Stimulated activated CD8-positive, alpha-beta memory T cell treated with anti-CD3 and anti-CD28 coated beads, Interleukin-4, amount 100 ng/mL, for 4 hours (primary cell): ENCODE measurements at places on chromosomes 4 and X.

DNA sequence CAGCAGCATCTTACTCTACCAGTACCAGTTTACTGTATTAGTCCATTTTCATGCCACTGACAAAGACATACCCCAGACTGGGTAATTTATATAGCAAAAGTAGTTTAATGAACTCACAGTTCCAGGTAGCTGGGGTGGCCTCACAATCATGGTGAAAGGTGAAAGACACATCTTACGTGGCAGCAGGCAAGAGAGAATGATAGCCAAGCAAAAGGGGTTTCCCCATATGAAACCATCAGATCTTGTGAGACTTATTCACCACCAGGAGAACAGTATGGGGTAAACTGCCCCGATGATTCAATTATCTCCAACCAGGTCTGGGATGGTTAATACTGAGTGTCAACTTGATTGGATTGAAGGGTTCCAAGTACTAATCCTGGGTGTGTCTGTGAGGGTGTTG, 69.3 kb downstream of the YIPF6 start:
- DNase-seq, result no peak

- no peak for DNase-seq
Measured at GRCh38 chr4:60891947-60892346, 308.2 kb upstream of the ADGRL3 start.

DNA sequence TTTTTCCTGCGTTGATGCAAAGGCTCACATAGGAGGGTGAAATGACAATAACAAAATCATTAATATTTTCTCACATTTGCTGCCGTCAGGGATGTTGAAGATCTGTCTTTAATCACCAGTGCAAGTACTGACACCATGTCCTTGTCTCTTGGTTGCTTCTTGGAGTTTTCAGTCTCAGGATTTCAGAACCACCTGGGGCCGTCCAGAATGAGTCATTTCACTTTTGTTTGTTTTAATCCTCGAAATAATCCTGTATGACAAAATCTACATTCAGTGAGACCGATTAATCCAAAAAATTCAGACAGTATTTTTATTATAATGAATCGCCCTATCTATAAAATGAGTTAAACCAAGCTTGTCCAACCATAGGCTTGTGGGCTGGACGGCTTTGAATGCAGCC, 47.2 kb downstream of the NEIL3 start:
- no peak for DNase-seq

DNA sequence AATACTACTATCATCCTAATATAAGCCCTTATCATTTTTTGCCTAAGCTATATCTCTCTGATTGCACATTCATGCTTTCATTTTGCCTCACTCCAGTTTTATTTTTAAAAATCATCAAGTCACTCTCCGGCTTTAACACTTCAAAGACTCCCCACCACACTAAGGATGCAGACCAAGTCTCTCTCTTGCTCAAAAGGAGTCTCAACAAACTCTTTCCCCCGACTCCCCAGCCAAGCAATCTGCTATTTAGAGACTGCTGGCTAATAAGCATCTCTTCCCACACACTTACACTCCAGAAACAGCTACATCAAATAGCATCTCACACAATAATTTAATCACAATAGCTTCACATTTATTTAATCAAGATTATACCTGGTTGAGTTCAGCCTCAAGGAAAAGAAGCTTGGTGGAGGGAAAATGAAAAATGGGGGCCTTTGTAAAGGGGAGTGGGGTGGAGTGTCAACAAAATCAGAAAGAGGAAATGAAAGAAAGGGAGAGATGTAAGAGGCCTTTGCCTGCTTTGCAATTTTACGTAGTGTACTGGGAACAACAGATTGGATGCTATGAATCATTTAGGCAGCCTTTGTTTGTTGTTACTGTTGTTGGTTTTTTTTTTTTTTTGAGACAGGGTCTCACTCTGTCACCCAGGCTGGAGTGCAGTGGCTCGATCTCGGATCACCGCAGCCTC, 104.1 kb upstream of the MCF2 start:
- DNase-seq, result no peak

DNA sequence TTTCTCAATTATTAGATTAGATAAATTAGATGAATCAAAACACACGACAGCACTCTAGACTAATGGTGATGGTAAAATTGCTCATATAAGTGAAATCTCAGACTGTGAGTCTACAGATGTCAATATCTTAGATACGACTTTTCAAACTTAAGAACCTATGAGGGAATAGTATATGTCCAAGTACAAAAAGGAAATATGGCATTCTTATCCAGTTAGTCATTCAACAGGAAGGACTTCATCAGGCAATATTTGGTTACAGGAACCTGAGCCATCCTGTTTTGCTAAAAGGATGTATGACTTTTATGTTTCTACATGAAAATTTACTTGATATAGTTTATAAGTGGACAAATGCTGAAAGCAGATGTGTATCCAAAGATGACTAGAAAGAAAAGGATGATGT, 107.0 kb downstream of the CT47B1 start:
- DNase-seq, result no peak

DNA sequence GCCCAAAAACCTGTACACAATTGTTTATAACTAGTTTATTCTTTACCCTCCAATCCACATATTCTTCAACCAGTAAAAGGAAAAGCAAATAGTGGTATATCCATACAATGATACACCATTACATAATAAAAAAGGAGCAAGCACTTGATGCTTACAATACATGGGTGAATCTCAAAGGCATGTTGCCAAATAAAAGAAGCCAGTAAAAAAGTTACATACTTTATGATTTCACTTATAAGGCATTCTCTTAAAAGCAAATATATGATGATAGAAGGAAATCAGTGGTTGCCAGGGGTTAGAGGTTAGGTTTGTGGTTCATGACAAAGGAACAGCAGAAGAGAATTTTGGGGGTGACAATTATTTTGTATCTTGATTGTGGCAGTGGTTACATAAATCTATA, 896.1 kb upstream of the LCORL start:
- no peak for DNase-seq

- DNase-seq, result no peak
Measured at GRCh38 chr4:165088366-165088765, 24.3 kb downstream of the TMEM192 start.

- DNase-seq, result no peak
Measured at GRCh38 chrX:95332530-95332929, 1352.1 kb upstream of the DIAPH2 start.

- no peak for DNase-seq
Measured at GRCh38 chr4:124401606-124402005, 310.9 kb downstream of the ANKRD50 start.

- DNase-seq, result no peak
Measured at GRCh38 chr4:128854433-128854832, 44.9 kb downstream of the JADE1 start.

DNA sequence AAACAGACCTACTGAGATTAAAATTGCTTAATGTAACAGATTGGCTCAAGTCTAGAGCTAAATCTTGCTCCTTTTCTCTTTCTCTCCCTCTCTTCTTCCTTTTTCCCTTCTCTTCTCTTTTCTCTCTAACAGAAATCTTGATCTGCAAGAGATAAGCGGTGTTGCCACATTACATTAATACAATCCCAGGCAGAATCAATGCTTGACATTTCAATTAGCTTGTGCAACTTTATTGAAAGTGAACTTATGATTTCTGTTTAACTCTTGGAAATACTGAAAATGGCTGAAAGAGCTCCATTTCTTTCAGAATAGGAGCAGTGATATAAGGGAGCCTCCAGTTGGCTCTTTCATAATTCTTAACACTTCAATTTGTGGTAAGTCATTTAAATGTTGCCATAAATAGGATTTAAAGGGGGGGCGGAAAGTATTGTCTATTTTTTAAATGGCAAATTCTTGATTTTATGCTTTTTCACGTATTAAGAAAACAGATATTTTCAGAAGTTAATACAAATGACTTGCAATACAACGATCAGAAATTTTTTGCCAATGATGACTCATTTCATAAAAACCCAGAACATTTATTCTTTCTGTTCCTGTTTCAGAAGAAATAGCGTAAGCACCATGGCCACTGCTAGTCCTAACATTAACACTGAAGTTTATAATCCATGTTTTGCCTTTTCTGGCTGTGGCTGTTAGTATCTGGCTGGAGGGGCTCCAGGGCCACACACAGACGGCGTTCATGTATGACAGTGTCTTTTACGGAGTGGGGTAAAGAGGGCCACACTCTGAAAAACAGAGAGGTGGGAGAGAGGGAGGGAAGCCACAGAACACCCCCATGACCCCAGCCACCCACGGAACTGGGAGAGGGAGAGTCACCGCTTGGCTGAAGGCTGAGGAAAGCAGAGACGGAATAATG, 115.7 kb upstream of the FAT1 start:
- no peak for DNase-seq

GRCh38 chr4:80489798-80490197, 154.3 kb downstream of the CFAP299 start:
- DNase-seq, result no peak

DNA sequence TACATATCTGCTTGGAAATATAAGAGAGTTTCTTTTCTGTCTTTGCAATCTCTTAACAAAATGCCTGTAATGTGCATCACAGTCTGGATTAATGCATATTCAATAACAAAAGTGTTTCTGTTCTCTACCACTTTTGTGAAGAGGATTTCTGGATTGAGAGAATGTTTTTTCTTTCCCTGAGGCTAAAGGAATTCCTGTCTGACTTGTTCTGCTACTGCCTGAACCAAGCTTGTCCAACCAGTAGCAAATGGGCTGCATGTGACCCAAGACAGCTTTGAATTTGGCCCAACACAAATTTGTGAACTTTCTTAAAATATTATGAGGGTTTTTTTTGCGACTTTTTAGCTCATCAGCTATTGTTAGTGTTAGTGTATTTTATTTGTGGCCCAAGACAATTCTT, 1133.9 kb downstream of the SH3BGRL start:
- DNase-seq, result no peak

- DNase-seq, result no peak
Measured at GRCh38 chr4:185138161-185138560, 4.9 kb upstream of the SLC25A4 start.
